Natural killer cell treated with Interleukin-12 subunit alpha and Interleukin-12 subunit beta and Interleukin-15 and Interleukin-18, amount 100 ng/mL, for 72 hours (primary cell): ENCODE measurements at places on chromosomes 7 and 10.
A peak's percentile ranks its signal among the peaks of the same experiment; 100 is the strongest.

- no peak overlapping the region for H3K4me3 ChIP-seq
- H3K36me3 ChIP-seq, result peaks cover 27% of the 10 kb centered on the region
- peak overlapping the region; percentile 85 for H3K27ac ChIP-seq
- H3K27me3 ChIP-seq, result no peaks in the 10 kb centered on the region
These were observed 353.4 kb upstream of the GALNT17 start for GRCh38 chr7:70778585-70778984.

DNA sequence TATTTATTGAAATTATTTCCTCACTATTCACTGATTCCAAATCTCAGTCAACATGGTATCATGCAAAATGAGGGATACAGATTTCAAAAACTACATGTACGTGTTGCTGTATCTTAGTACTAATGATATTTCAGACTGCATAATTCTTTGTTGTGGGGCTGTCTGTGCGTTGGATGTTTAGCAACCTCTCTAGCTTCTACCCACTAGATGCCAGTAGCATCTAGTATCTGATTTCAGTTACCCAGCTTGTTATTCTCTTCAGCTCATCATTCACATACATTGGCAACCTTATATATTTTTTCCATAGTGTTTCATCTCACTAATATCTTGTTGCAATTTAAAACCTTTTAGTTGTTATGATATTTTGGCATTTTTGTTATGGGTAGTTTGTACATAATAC lies 22.5 kb upstream of the WASL start:
- H3K4me3 ChIP-seq, result no peak overlapping the region
- H3K36me3 ChIP-seq, result peaks cover 4% of the 10 kb centered on the region
- H3K27ac ChIP-seq, result no peak overlapping the region
- peaks cover 14% of the 10 kb centered on the region for H3K4me1 ChIP-seq
- no peak for DNase-seq

- DNase-seq, result no peak
- no peaks in the 10 kb centered on the region for H3K36me3 ChIP-seq
- no peaks in the 10 kb centered on the region for H3K27me3 ChIP-seq
- H3K27ac ChIP-seq, result no peak overlapping the region
These were observed 34.0 kb upstream of the EZH2 start for GRCh38 chr7:148918058-148918596.

DNA sequence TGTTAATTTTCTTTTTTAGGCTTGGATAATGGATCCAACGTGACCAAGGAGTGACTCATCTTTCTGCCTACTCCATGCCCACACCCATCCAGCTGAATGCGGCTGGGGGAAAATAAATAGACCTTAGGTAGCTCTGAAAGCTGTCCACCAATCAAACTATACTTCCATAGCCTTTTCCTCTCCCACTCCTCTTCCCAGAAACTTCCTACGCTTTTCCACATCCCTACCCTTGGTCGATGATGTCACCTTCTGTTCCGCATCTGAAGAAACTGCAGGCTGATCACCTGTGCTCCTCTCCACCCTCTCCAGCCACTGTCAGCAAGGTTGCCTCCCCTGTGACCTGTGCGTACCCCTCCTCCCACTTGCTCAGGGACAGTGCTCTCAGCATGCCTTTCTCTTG lies 359.8 kb upstream of the KLF6 start:
- peaks cover 3% of the 10 kb centered on the region for H3K4me1 ChIP-seq
- H3K36me3 ChIP-seq, result peaks cover 19% of the 10 kb centered on the region
- no peak overlapping the region for H3K4me3 ChIP-seq
- peak overlapping the region; percentile 16 for H3K27ac ChIP-seq
- DNase-seq, result no peak

DNA sequence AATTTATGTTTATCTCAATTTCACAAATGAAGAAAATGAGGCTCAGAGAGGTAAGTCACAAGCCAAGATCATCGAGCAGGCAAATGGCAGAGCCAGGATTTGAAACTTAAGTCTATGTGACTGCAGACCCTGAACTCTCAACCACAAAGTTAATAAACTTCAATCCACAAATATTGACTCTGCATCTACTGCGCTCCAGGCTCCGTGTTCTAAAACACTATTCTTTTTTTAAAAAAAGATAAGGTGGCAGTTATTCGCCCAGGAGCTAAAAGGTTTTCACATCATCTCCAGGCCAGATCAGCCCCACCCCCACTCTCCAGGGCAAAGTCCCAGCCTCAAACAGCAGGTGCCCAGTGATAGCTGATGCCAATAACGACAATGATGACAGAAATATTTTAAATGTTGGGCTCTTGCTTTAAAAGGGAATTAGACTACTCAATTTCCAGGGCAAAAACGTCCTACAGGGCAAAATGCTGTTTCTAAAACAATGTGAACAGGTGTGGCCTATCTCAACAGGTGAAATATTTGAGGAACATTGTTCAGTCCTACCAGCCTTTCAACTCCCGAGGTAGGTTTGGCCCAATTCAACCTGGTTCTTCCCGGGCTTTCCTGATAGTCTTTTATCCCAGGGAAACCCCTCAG lies 85.2 kb downstream of the SORBS1 start:
- no peak overlapping the region for H3K27ac ChIP-seq
- no peaks in the 10 kb centered on the region for H3K36me3 ChIP-seq
- H3K4me3 ChIP-seq, result no peak overlapping the region
- no peak for DNase-seq

DNA sequence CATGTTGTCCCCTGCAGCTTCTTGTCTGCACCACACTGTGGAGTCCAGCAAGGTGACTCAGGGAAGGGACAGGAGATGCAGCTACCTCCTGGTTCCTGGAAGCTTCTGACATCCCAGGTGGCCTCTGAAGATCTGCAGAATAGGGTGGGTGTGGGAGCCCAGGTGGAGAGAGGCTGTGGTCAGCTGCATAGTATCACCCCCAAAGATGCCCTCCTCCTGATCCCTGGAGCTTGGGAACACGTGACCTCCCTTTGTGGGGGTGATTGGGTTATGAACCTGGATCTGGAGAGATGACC lies 25.4 kb downstream of the CALML3 start:
- H3K36me3 ChIP-seq, result no peaks in the 10 kb centered on the region
- H3K27me3 ChIP-seq, result peaks cover 14% of the 10 kb centered on the region
- no peak for DNase-seq
- no peak overlapping the region for H3K27ac ChIP-seq
- peaks cover 18% of the 10 kb centered on the region for H3K4me1 ChIP-seq

DNA sequence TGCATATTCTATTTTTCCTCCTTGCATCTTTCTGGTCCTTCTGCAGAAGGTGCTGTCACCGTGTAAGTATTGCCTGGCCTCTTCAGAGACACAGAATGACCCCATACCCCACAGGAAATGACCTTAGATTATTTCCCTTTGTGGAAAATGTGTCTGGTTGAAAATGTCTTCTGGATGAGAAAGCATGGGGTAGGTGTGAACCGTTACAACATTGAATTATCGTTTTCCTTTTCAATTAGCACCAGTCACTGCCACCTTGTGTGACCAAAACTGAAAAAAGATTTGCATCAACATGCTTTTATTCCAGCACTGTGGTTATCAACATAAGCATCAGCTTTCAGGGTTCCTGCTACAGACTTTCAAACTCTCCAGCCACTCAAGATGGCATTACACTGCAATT lies 58.0 kb upstream of the CELF2 start:
- H3K36me3 ChIP-seq, result no peaks in the 10 kb centered on the region
- peak overlapping the region; percentile 40 for H3K4me3 ChIP-seq
- H3K27me3 ChIP-seq, result peaks cover 4% of the 10 kb centered on the region
- H3K27ac ChIP-seq, result peak overlapping the region; percentile 61
- H3K4me1 ChIP-seq, result peaks cover 17% of the 10 kb centered on the region

DNA sequence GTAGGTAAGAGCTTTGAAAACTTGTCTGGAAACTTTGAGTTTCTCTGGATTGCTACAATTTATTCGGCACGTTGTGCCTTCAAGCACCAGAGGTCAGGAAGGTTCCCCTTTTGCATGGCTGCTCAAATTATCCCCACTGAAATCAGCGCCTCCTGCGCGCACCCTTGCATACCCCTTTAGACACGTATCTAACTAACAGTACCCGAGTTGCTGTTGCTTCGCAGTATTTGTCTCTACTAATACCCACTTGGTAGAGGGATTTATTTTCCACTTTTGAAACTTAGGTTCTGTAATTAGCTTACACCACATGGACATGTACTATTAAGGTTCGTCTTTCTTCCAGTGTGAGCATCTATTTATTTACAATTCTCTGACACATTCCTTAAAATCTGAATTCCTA lies 1.6 kb downstream of the MEOX2 start:
- no peaks in the 10 kb centered on the region for H3K4me1 ChIP-seq
- no peaks in the 10 kb centered on the region for H3K36me3 ChIP-seq
- no peak for DNase-seq
- no peak overlapping the region for H3K27ac ChIP-seq
- peaks cover 23% of the 10 kb centered on the region for H3K27me3 ChIP-seq
